Activated CD4-positive, CD25-positive, alpha-beta regulatory T cell (primary cell): ENCODE measurements at places on chromosomes 6 and 20.

DNA sequence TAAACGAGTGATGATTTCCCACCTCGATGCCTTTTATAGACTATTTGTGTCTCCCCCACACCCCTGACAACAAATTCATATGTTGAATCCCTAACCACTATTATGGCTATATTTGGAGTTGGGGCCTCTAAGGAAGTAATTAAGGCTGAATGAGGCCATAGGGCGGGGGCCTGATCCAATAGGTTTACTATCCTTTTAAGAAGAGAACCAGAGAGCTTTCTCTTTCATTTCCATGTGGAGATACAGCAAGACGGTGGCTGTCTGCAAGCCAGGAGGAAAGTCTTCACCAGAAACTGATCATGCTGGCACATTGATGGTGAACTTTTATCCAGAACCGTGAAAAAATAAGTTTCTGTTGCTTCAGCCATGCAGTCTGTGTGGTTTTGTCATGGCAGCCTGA, 38.9 kb upstream of the CLIC5 start:
- no peak for DNase-seq

DNA sequence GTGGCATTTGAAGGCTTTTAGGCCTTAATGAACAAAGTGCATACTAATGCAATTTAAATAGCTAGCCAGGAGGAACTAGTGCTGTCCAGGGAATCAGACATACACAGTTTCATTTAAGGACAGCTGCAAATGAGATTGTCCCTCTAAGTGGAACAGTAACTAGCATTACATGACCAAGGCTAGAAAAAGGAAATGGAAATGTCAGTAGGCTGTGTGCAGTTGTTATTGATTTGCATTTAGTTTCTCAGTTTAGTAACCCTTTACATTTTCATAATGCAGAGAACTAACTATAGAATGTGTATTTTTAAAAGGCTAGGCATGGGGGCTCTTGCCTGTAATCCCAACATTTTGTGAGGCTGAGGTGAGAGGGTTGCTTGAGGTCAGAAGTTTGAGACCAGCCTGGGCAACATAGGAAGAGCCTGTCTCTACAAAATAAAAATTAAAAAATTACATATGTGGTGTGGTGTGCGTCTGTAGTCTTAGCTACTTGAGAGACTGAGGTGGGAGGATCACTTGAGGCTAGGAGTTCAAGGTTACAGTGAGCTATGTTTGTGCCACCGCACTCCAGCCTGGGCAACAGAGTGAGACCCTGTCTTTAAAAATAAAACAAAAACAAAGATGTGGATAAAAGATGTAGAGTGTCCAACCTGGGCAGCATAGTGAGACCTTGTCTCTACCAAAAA, 468.0 kb downstream of the UTRN start:
- DNase-seq, result no peak

DNA sequence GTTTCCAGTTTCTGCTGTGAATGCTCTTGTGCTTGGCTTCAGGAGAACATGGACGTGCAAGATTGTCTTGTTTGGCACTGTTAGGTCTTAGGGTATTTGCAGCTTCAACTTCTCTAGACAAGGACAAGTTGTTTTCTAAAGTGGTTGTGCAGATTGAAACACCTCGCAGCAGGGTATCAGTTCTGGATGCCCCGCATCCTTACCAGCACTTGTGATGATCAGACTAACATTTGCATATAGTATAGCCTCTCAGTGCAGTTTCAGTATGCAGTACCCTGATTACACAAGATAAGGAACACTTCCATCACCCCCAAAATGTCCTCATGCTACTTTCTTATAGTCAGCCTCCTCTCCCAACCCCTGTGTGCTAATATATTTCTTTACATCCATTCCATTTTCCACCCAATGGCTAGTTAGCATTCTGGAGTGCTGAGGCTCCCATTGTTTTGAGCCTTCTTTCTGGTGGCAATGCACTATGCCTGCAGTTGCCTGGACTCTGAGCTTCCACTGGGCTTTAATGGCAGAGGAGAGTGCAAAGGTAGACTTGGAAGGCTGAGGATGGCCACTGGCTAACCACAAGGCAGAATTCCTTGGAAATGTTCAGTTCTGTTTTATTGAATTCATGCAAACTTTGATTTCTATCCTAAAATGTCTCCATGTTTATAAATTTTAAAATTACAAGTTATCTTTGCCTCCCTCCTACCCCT, 35.4 kb downstream of the KIF3B start:
- no peak for DNase-seq

GRCh38 chr20:17987988-17988387, 19.2 kb downstream of the MGME1 start:
- no peak for DNase-seq

- no peak for DNase-seq
Observed at GRCh38 chr6:106547601-106548453, 81.5 kb downstream of the RTN4IP1 start.

- no peak for DNase-seq
Observed at GRCh38 chr6:138596591-138596990, 97.3 kb upstream of the NHSL1 start.

- DNase-seq, result no peak
Observed at GRCh38 chr20:49112596-49113274, 66.6 kb downstream of the CSE1L start.

DNA sequence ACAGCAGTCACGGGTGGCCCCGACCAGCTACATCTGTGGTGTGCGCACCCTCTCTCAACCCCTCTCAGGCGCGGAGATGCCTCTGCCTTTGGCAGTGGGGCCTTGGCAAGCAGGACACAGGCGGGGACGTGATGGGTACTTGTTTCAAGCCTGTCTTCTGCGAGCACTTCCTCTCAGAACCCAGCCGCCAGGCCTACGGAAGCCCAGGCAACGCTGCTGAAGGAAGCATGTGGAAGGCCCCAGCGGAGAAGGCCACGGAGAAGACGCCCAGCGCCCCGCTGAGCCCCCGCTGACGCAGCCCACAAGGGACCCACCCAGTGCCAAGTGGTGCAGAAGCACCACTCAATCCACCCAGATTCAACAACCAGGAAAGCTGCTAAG, 13.0 kb downstream of the SERPINB6 start:
- DNase-seq, result no peak

DNA sequence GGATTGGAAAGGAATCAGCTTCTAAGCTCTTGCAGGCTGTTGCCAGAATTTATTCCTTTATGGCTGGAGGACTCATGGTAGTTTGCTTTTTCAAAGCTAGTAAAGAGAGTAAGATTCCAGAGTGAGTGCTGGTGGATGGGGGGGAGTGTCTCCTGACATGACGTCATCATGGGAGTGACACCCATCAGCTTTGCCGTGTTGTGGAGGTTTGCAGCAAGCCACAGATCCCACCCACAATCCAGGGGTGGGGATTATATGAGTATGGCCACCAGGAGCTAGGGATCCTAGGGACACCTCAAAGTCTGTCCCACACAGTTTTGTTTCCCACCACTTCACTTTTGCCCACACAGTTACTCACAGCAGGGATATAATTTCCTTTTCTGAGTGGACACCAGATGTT, 28.7 kb upstream of the PMEPA1 start:
- DNase-seq, result no peak

GRCh38 chr6:36907781-36908180, 22.0 kb downstream of the C6orf89 start:
- DNase-seq, result no peak

- no peak for DNase-seq
Observed at GRCh38 chr20:59911041-59911440, 22.4 kb downstream of the SYCP2 start.

DNA sequence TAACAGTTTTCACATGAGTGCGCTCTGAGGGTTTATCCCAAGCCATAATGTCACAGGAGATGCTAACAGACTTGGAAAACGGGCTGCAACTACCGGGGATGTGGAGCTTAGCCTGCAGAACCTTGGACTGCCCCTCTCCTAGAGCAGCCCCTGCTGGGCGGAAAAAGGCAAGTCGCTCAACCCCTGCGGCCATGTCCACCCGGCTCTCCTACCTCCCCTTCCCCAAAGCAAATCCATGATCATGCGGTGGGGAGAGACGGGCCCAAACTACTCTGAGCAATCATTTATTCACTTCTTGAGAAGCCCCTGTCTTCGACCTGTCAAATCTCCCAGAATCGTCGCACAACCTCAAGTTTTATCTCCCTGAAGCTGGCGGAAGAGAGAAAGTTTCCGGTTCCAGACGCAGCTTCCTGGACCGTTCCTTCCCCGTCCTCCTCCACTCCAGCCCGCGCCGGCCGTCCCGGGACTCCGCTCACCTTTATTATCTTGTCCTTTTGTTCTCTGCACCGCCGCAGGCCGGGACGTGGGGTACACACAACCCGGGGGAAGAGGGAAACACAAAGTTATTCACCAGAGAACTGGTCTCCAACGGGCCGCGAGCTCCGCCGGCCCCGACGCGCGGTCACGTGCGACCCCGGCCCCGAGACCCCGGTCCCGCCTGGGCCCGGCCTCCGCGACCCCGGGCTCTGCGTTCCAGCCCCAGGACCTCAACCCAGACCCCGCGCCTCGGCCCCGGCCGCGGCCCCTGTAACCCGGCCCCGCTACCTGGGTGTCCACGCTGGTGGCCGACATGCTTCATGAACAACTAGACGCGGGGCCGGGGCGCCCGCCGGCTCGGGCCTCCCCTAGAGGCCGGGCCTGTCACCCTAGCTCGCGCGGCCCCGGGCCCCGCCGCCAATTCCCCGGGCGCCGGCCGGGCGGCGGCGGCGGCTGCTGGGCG, 560 bp downstream of the YTHDF1 start:
- no peak for DNase-seq

- no peak for DNase-seq
Observed at GRCh38 chr6:132253211-132253610, 148.1 kb downstream of the MOXD1 start.

GRCh38 chr20:24138951-24139350, 150.4 kb upstream of the GGTLC1 start:
- no peak for DNase-seq

GRCh38 chr20:51766994-51767866, 960 bp downstream of the ATP9A start:
- DNase-seq, result no peak

- no peak for DNase-seq
Observed at GRCh38 chr6:87972279-87972678, 75.4 kb upstream of the SPACA1 start.

DNA sequence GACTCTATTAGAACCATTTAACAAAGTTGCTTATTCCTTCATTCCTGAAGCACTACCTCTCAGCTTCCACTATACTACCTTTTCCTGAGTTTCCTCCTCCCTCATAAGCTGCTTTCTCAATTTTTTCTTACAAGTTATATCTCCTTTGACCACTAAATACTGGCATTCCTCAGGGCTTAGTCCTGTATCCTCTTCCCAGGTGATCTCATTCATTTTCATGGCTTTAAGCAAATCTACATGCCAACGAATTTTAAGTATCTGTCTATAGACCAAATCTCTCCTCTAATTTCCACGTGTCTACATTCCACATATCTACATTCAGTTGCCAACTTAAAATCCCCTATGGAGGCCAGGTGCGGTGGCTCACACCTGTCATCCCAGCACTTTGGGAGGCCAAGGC, 134.7 kb downstream of the BTBD9 start:
- no peak for DNase-seq

GRCh38 chr20:63151554-63152321, 64.2 kb downstream of the YTHDF1 start:
- no peak for DNase-seq

DNA sequence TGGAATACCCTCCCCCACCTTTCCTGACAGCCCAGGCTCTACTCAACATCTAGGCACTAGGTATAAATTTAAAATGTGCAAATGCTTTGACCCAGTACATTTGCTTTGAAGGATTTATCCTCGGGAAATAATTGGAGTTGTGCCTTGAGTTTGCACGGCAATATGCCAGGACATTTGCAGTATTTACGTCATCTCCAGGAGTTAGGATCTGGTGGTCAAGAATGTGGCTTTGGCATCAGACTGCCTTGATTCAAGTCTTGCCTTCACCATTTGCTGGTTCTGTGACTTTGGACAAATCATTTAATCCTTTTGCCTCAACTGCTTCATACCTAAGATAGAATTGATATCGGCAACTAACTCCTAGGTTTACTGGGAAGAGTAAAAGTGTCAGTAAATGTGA, 169.6 kb downstream of the PLCB1 start:
- no peak for DNase-seq

- DNase-seq, result no peak
Observed at GRCh38 chr6:137266309-137266586, 47.1 kb upstream of the IFNGR1 start.

DNA sequence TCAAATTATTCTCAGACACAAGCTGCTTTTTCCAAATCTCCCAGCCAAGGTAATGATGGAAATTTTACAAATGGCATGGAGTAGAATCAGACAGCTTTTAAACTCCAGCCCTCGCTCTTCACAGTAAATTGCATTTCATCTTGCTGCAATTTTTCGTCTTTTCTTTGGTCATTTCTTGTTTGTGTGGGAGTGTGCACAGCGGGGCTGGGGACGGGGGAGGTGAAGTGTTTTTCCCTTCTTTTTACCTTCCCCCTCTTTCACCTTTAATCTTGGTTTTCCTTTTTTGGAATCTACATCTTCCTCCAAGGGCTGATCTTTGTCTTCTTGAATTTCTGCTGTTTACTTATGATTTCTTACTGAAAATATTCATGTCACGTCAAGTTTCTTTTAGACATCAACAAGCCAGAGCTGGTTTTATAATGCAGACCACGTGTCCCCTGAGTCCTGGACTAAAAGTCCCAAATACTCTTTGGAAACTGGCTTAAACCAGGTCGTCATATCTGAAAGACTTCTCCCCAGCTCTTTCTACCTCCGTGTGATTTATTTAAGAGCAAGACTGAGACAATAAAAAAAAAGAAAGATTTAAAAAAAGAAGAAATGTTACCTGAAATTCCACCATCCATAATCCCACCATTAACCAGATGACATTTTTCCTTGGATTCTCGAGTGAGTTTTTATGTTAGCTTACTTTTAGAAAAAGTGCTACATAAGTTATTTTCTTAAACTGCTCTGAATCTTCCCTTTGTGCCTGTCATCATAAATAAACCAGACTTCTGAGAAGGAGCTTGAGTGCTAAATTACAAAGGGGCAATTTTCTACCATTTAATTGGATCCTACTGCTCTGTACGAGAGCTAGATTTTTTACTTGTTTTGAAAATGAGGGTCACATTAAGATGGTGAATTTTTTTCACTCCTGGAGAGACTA, 52.0 kb downstream of the MAP3K5 start:
- no peak for DNase-seq

DNA sequence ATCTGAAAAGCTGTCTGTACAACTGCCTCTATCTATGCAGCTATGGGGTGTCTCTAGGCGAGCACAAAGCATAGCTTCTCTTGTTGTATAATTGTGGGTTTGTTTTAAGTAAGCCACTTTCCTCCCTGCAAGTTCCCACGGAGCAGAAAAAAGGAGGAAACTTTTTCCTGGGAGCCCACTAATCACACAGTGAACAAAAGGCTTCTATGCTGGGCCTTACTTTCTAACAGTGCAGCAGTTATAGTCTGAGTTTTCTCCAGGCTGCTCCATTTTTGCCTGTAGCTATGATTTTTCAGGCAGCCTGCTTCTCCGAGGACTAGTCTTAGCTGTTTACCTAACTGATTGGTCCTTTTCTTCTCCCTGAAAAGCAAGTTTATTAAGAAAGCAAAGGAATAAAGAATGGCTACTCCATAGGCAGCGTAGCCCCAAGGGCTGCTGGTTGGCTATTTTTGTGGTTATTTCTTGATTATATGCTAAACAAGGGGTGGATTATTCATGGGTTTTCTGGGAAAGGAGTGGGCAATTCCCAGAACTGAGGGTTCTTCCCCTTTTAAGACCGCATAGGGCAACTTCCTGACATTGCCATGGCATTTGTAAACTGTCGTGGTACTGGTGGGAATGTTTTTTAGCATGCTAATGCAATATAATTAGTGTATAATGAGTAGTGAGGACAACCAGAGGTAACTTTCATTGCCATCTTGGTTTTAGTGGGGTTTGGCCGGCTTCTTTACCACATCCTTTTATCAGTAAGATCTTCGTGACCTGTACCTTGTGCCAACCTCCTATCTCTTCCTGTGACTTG, 84.3 kb downstream of the OPRM1 start:
- DNase-seq, result no peak

- DNase-seq, result no peak
Observed at GRCh38 chr20:13784271-13784892, 337 bp downstream of the ESF1 start.
